ENCODE measurements at places on chromosomes 4 and X.

DNA sequence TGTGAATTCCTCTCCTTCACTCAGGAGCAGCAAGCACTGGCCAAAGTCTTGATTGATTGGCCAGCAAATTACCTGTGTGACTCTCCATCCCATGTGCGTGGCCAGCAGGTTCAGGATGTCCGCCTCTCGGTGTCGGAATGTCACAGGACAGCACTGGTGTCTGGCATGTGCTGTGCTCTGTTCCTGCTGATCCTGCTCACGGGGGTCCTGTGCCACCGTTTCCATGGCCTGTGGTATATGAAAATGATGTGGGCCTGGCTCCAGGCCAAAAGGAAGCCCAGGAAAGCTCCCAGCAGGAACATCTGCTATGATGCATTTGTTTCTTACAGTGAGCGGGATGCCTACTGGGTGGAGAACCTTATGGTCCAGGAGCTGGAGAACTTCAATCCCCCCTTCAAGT is 20.4 kb downstream of the TLR2 start:
- DNase-seq: no peak

DNA sequence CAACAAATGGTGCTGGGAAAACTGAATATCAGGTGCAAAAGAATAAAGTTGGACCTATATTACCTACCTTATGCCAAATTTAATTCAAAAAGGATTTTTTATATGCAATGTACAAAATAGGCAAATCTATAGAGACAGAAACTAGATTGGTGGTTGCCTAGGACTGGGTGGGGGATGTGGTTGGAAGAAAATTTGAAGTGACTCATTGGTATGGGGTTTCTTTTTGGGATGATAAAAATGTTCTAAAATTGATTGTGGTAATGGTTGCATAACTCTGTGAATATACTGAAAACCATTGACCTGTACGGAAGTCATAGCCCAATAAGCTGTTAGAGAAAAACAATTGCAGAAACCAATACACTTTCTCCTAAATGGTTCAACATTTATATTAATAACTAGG is 72.1 kb downstream of the COL4A5 start:
- no peak for DNase-seq

DNA sequence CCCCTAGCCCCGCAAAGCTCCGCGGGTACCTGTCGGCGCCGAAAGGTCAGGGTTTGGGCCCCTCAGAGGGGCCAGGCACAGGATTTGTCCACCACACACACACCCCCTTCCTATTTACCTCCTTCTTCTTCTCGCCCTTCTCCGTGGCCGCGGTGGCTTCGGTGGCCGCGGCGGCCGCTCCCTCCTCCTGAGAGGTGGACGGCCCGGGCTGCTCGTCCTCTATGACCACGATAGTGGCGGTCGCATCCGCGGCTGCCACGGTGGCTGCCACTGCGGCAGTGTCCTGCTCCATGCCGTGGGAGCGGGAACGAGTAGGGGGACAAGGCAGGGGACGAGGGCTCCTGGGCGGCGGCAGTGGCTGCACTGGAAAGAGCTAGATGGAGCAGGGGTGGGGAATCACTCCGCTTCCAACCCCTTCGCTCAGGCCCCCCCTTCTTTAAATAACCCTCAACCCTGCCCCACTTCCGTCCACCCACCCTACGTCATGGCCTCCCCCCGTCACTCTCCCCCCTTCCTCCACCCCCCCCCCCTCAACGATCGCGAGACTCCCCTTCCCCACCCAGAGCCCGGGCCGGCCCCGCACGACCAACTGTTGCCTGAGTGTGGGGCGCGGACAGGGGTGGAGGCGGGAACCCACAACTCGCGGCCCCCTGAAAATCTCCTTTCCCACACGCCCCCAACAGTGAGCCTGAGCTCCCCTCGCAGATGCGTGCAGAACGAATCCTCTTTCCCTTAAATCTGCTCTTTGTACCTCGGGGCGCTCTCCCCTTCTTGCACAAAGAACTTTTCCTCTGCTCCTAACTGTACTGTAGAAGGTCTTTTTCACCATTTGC is at the start of gene SMARCA1:
SMARCA1 (minus strand) TSS at position 412 of the 833 bp plus-strand sequence; CDS start at position 292, 120 bp downstream.
- DNase-seq: peak; percentile 92

- no peak for DNase-seq
Measured at GRCh38 chr4:137363496-137363895, 168.8 kb downstream of the PCDH18 start.

- no peak for DNase-seq
Measured at GRCh38 chrX:108163333-108164082, 71.9 kb downstream of the ATG4A start.

DNA sequence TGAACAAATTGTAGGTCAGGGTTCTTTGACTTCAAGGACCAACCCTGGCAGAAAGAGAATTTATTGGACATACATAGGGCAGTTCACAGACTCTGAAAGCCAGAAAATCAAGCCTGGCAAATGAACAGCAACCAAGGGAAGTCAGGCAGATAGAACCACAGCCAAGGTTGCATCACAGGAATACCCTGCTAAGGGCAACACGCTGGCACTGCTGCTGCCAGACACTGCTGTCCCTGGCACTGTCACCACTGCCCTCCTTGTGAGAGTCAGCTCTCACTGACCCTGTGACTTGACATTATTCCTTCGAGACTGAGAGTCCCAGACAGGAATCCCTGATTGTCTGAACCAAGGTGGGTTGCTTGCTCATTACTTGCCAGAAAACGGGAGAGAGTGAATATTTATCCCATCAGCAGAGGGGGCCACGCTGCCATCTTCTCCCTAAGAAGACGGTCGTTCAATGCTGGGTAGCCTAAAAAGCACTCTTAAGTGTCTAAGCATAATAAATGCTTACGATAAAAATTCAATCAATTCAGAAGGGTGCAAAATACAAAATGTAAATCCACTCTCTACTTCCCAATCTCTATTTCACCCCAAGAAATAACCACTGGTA is 23.2 kb upstream of the PTTG2 start:
- no peak for DNase-seq

DNA sequence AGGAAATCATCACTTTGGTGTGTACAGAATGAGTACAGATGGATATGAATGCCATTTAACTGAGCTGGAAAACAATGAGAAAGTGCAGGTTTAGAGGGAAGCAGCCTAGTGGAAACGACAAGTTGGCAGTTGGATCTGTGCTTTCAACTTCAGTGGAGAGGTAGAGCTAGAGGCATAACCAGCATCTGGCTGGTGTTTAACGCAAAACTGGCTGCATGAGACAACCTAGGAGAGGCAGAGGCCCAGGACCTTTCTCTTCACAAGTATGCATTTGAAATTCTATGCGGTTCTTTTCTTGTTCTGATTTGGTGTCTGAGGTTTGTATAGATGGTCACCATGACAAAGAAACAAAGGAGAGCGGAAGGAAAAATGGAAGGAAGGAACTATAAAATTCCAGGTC is 63.1 kb downstream of the ANXA5 start:
- no peak for DNase-seq

GRCh38 chr4:84412062-84412461 is 87.0 kb downstream of the NKX6-1 start:
- no peak for DNase-seq

GRCh38 chrX:135389243-135389642 is 32.5 kb upstream of the SMIM10L2A start:
- no peak for DNase-seq

DNA sequence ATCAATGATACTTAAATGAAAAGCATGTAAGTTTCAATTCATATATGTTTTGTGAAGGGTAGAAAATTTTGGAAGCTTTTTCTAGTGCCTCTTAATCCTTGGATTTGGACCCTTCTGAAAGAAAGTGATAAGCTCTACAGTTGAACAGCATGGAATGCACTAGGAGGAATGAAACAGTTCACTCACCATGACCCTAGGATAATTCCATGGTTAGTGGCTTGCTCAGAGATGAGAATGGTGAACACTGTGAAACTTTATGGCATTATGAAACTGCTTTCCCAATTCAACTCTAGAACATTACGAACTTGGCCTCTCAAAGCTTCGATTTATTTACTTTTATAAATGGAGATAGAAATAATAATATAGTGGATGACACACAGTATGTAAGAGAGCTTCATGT is 88.9 kb upstream of the FAT4 start:
- no peak for DNase-seq

DNA sequence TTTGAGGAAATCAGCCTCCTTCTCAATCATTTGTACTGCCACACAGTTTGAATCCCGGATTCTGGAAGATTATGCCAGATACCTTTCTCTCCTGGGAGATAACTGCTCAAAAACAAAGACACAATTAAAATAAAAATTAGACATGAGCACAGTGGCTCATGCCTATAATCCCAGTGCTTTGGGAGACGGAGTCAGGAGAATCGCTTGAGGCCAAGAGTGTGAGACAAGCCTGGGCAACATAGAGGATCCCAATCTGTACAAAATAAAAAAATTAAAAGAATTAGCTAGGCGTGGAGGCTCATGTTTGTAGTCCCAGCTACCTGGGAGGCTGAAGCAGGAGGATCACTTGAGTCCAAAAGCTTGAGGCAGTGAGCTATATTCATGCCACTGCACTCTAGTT is 376.3 kb upstream of the ZFP42 start:
- DNase-seq: no peak

- peak; percentile 27 for DNase-seq
Measured at GRCh38 chr4:8688041-8688907, 95.7 kb downstream of the CPZ start.

GRCh38 chr4:47382846-47383360 is 80.6 kb downstream of the COMMD8 start:
- DNase-seq: no peak

GRCh38 chr4:125911058-125911457 is 596.3 kb downstream of the FAT4 start:
- DNase-seq: no peak

DNA sequence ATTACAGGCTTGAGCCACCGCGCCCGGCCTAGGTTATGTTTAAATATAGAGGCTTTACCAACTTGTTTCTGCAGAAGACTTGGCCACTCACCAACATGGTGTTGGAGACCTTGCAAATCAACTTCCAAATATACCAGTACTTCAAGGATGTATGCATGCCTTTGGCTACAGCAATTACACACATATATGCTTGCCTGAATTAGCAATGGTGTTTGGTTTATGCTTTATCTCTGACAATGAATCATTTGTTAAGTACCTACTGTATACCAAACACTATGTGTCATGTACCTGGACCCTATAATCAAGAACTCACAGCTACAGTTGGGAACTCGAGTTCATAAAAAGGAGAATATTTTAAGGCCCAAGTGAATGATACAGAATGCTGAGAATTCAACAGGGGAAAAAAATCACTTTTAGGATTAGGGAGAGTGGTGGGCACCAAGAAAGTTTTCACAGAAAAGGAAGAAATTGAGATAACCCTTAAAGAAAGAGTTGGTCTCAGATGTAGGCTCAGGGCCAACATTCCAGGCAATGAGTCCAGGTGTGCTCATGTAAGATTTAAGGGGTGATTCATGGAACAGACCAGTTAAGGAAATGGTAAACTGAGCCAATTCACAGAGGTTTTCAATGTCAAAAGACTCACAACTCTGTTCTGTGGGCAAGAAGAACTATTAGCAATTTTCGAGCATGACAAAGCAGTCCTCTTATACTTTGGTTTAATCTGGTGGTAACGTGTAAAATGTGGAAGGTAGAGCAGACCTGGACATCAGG is 98.9 kb downstream of the BCOR start:
- DNase-seq: no peak

- no peak for DNase-seq
Measured at GRCh38 chrX:1673337-1673736, 58.5 kb downstream of the ASMT start.

DNA sequence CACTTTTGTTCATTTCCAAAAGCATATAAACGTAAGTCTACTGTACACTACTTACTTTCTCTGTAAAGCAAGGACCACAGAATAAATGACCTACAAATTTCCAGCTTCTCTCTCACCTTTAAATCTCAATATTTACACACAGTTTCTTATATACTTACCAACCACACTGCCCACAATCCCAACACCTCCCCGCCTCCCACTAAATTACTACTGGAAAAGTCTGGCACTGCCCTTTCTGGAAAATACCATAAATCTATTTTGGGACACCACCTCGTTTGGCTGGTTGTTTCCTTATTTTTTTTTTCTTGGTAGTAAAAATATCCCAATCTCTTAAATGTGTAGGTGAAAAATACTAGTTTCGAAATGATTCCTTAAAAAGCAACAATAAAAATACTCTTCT is 19.6 kb downstream of the FAT1 start:
- DNase-seq: no peak

DNA sequence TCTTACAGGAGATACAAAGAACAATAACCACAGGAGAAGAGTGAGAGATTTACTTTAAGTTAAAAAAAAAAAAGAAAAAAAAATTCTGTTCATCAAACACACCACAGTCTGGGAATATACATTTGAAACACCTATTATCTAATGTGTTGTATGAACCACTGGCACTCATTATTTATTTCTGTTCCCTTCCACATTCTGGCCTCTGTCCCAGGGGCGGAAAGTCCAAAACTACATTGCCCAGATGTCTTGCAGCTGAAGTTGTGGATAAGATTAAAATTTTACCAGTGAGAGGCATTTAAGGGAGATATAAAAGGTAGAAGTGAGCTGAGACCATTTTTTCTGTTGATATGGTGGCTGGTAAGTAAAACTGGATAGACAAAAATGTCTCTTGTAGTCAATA is 56.2 kb downstream of the SCLT1 start:
- no peak for DNase-seq

Measured in muscle of back (tissue), 13 donors.